ENCODE measurements at places on chromosomes 6 and 20.

DNA sequence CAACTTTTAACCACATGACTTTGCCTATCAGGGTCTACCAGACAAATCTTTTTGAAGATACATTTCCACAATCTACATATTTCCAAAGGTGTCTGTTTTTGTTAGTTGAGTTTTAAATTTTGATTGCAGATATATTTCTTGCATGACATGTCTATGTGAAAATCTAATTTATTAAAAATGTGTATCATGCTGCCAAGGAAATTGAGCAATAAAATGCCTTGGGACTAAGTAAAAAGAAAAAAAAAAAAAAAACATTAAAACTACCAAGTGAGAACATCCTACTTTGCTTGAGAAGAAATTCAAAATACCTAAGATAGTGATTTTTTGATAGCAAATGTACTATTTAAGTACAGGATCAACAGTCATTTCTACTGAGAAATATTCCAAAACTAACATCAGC, 17.7 kb downstream of the SLC17A5 start:
- no peak for DNase-seq

DNA sequence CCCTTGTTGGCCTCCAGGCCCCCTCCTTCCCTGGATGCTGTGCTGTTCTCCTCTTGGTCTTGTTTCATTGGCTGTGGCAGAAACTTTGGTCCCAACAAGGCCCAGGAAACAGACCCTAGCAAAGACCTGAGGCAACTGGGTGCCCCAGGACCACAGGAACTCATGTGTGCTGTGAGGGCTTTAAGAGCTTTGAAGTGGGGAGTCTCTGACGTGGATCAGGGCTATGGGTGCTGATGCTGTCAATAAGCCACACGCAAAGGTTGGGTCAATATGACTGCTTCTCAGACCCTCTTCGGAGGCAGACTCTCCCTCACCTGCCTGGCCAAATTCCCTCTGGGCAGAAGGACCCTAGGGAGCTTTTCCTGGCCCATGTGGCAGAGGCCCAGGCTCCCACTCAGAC, 91.5 kb upstream of the MLN start:
- no peak for DNase-seq

DNA sequence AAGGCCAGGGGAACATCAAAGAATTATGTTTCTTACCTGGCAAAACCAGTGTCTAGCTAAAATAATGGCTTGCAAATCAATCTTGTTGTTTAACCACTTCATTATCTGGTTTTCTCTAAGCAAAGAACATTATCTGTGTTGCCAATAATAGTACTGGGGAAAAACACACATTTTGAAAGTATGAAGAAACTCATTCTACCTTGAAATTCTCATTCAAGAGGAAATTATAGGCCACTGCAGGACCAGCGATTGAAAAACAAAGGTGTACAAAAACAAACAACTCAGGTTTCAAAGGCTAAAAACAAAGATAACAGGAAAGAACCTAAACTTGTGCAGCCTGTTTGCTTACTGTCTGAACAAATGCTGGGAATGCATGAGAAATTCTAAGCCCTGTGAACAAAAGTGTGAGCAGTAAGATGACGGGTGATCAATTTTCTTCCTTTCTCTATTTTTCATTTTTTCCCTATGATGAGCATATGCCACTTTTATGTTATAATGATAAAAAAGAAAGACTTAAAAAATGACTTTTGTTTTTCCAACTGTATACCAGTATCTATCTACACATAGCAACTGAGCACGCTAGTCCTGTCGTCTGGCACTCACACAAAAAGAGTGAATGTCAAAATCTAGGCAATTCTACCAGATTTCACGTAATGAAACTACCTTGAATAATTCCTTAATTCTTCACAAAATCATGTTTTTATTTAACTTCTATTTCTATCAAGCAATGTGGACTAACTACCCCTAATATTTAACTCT, 117.9 kb downstream of the SGK1 start:
- no peak for DNase-seq

- no peak for DNase-seq
These were observed 43.0 kb downstream of the CFAP61 start for GRCh38 chr20:20095114-20095872.

- no peak for DNase-seq
These were observed 299.7 kb upstream of the PRDM1 start for GRCh38 chr6:105786449-105786848.

DNA sequence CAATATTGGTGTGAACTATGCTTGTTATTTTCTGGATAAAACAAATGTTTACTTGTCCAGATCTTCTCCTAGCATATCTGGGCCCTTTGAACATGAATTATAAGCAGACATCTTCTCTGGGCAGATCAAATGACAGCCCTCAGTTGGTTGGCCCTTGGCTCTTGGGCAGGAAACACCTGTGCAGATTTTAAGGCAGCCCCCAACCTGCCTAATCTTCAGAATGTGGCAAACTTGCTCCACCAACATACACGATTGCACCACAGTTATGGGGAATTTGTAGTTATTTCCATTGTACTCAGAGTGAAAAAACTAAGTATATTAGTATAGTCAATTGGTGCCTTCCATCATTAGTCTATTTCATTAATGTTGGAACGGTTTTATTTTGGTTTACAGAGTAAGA, 94.9 kb upstream of the KCNK16 start:
- DNase-seq, result no peak

DNA sequence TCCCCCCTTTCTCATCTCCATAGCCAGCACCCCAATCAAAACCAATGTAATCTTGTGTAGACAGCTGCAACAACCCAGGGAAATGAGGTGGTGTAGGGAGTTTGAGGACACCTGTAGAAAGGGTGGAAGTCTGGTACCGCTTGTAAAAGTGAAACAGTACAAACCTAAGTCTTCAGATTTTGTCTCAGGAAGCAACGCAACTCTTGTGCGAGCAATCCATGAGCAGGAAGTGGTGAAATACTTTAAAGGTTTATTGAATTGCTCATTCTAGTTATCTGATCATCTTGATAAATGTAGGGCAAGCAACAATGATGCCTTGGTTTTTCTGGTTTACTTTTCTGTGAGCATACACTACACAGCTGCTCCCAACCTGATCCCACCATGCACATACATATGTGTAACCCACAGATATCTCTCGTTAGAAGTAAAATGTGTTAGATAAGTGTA, 71.1 kb upstream of the THEMIS start:
- peak; percentile 33 for DNase-seq

GRCh38 chr6:82227770-82228169, 19.8 kb downstream of the IBTK start:
- no peak for DNase-seq

- DNase-seq, result no peak
These were observed at the start of gene TFAP2D for GRCh38 chr6:50713226-50713625. TFAP2D (plus strand) TSS chr6:50713526; CDS start chr6:50714056, 530 bp downstream.

DNA sequence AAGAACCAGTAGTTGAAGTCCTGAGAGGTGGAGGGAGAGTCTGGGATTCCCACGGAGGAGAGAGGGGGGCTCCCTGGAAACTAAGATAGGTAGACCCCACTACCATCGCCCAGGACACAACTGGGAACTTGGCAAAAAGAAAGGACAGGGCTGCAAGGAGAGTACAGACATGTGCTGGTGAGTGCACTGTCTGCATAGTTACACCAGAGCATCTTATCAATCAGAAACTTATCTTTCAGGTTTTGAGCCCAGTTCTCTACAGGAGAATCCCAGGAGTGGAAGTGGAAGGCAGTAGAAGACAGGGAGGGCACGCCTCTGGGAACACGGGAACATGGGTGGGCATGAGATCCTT, 12.2 kb downstream of the NFKBIL1 start:
- DNase-seq, result no peak

GRCh38 chr6:164753517-164753916, 555.9 kb downstream of the C6orf118 start:
- no peak for DNase-seq

- DNase-seq, result no peak
These were observed 77.9 kb upstream of the BMP5 start for GRCh38 chr6:55953335-55953734.

GRCh38 chr6:35489995-35490791, 6.7 kb downstream of the TEAD3 start:
- no peak for DNase-seq

DNA sequence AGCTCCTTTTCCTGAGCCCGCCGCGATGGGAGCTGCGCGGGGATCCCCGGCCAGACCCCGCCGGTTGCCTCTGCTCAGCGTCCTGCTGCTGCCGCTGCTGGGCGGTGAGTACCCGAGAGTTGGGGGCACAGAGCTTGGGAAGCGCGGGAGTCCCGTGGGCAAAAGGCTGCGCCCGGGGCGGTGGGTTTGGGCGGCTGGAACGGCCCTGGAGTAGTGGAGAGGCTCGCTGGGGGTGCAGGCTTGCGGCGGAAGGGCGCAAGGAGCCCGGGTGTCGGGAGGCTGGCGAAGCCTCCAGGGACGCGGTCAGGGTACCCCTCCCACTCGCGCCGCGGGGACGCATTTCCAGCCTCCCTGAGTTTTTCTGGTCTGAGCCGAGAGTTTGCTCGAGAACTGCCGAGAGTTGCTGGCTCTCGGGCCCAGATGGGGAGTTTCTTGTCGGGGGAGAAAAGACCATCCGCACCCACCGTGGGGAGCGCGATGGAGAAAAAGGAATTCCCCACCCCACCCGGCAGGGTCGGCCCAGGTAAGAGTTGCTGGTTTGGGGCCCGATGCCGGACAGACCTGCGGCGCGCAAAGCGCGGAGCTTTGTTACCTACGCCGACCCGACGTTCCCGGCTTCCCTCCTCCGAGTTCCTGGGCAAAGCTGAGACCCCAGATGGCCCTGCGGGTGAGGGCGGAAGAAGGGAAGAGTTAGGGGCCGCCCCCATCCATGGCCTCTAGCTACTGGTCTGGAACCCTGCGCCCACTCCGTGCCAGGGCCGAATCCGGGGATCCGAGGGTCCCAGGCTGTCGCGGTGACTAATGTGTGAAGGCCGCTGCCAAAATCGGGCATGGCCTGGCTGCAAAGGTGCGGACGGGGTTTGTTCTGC, 584 bp downstream of the PTK7 start:
- DNase-seq, result no peak

- no peak for DNase-seq
These were observed 940.5 kb upstream of the MANEA start for GRCh38 chr6:94636780-94637385.

GRCh38 chr6:125658759-125659431, 90.5 kb upstream of the HEY2 start:
- DNase-seq, result no peak

- DNase-seq, result no peak
These were observed 41.7 kb upstream of the MPC1 start for GRCh38 chr6:166424431-166424830.

- no peak for DNase-seq
These were observed 5.7 kb upstream of the CD93 start for GRCh38 chr20:23091721-23092383.

GRCh38 chr6:3013486-3013885, 13.8 kb downstream of the NQO2 start:
- no peak for DNase-seq

DNA sequence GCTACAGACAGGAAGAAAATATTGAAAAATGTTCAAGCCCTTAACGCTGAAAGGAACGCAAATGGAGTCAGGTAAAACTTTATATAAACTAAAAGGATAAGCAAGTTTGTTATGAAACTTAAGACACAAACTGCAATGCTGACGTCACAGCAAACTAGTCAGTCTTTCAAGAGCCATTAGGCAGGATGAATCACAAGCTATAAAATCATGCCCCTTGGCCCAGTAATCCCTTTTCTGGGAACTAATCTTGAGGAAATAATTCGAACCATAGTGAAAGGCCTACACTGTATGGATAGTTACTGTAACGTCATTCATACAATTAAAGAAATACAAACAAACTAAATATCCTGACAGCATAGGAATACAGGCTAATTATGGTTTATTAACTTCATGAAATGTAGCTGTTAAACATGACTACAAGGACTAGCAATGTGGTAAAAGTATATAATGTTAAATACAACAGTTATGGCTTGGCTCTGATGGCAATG, 42.7 kb upstream of the HINT3 start:
- DNase-seq, result no peak

- DNase-seq, result no peak
These were observed 38.3 kb upstream of the PDYN start for GRCh38 chr20:2032168-2032567.

GRCh38 chr20:48724891-48725554, 102.8 kb downstream of the PREX1 start:
- DNase-seq, result no peak

DNA sequence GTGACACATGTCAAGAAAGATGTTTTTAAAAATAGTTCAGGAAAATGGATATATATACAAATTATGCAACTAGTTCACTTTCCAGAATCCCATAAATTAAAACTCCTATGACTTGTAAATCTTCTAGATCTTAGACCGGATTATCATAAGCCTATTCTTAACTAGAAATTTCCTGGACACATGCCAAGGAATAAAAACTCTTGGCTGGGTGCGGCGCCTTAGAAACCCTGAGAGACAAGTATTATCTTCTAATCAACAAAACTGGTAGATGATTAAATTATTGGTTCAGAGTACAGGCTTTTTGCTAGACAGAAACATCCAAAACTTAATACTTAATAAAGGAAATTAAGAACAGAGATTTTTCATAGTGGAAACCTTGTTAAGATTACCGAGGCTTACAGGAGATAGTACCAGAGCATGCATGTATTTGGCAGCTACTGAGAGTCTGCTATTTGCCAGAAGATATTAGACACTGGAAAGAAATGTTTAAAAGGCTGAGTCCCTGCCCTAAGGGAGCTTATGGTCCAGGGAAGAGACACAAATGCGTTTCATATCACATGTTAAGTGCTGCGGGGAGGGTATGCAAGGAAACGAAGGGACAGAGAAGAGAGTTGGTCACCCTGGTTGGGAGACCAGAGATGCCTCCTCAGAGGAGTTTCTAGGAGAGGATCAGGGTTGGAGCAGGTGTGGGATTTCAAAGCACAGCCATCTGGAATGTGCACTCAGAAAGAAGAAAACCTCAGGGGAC, 46.5 kb upstream of the IFNGR1 start:
- no peak for DNase-seq

- no peak for DNase-seq
These were observed 392.4 kb upstream of the HS3ST5 start for GRCh38 chr6:114735025-114735735.

- no peak for DNase-seq
These were observed 15.9 kb downstream of the MAP1LC3A start for GRCh38 chr20:34574426-34574825.

GRCh38 chr6:114142258-114142657, 171.3 kb upstream of the HDAC2 start:
- DNase-seq, result no peak

DNA sequence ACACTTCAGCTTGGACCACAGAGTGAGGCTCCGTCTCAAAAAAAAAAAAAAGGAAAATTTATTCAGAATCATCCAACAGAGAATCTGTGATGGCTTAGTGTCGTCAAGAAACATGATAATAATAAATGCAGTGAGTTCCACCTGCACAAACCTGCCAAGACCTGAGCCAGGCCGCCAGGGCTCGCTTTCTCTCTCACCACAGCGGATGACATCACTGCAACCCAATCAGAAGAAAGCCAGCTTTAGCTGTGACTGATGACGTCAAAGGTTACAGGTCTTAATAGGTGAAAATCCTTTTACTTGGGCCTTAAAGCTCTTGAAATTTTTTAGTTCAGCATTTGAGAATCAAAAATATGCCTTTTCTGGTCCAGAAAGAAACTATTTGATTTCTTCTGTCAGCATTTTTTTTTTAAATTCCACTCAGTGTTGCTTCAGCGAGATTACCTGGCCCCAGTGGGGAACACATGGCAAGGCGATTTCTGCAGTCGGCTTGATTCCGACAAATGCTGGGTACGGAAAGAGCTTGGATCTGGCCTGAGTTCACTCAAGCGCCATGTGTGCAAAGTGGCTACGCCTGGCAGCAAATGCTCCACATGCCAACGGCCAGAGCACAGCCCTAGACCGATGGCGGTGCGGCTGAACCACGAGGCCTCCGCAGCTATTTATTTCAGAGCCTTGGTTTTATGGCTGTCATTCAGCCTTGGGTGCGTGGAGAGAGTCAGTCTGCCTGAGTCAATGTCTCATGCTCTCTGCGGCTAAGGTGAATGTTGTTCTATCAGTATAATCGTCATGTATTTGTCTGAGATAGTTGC, 105.7 kb upstream of the QKI start:
- no peak for DNase-seq

Data from stimulated activated CD4-positive, alpha-beta T cell treated with anti-CD3 and anti-CD28 coated beads, Interleukin-1b, Interleukin-23, amount 100 ng/mL, for 4 hours (primary cell).